ENCODE measurements at places on chromosomes 3 and 15.

GRCh38 chr3:159263750-159264553 is 462.1 kb downstream of the MFSD1 start:
- DNase-seq: no peak

DNA sequence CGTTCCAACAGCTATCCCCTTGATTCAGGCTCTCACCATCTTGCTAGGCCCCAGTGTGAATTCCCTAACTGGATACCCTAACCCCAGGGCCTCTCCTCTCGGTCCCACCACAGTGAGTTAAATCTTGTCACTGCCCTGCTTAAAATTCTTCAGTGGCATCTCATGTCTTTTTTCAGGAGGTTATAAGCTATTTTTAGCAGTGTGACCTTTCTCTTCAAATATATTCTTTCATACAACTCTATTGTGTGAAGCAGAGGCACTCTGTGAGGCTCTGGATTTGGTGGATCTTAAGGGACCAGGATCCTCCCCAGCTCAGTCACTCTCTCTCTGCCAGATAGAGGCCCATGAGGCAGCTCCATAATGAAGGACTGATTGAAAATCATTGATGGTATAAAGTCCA is 760.4 kb downstream of the NTRK3 start:
- no peak for DNase-seq

DNA sequence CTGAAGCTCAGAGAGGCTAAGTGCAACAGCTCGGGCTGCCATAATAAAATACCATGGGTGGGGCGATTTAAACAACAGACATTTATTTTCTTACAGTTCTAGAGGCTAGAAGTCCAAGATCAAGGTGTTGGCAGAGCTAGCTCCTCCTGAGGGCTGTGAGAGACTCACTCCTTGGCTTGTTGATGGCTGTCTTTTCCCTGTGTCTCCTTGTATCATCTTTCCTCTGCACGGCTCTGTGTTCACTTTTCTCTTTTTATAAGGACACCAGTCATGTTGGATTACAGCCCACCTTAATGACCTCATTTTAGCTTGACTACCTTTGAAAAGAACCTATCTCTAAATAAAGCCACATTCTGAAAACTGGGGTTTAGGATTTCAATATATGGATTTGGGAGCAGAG is 129.7 kb downstream of the RPL22L1 start:
- no peak for DNase-seq

DNA sequence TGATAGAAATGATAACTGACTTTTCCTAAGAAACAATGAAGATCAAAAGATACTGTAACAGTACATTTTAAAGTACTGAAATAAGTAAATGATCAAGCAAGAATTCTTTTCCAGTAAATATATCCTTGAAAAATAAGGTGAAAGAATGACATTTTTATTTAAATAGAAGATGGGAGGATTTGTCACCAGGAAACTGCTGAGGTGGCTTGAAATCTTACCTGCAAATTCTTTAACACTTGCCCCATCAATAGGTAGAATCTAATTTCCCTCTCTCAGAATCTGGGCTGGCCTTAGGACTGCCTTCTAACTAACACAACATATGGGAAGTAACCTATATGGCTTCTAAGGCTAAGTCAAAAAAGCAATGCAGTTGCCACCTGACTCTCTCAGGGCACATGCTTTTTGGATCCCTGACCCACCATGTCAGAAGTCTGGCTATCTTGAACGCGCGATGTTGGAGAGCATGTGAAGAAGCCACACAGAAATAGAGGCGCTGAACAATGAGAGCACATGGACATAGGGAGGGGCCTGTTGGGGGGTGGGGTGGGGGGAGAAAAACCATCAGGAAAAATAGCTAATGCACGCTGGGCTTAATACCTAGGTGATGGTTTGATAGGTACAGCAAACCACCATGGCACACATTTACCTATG is 11.5 kb downstream of the ACSBG1 start:
- no peak for DNase-seq

Data from T-cell (primary cell).